CD4-positive, alpha-beta T cell treated with Interleukin-10 for 1 hour (primary cell): ENCODE measurements at places on chromosomes 5 and 9.

- DNase-seq: no peak
Observed at GRCh38 chr5:65261499-65261898, 220.2 kb downstream of the ADAMTS6 start.

DNA sequence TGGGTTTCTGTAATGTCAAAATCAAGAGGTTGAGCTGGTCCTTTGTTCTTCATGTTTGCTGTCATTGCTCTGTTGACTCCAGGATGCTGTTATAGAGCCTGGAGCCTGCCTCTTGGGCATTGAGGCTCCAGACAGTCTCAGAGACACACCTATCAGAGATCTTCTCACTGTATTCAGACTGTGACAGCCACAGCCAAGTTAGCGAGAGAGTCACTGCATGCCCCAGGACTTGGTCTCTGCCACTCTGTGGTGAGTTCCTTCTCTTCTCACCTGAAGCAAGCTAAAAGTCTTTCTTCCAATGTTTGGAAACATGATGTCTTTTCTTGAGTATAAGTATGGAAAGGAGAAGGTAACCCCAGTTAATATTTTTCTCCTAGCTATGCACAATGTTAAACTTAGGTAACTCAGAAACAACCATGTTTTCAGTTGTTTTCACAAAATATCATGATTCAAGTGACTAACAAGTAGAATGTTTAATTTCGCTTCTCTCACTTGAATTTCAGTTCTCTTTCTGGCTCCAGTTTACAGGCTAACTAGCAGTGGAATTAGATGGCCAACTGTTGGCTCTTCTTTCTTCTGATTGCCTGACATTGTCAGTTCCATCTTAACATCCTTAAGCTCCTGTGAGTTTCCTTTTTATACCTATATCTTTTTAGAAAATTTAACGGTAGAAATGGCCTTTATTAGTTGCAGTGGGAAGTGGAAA, 20.6 kb upstream of the ZFYVE16 start:
- DNase-seq: no peak

DNA sequence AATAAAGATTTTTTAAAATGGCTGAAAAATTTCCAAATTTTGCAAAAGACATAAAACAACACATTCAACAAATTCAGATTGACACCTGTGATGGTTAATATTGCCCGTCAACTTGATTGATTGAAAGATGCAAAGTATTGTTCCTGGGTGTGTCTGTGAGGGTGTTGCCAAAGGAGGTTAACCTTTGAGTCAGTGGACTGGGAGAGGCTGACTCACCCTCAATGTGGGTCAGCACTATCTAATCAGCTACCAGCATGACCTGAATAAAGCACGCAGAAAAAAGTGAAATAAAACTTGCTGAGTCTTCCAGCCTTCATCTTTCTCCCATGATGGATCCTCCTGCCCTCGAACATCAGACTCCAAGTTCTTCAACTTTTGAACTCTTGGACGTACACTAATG, 868.0 kb upstream of the CTNND2 start:
- DNase-seq: no peak

- DNase-seq: no peak
Observed at GRCh38 chr9:89721176-89721700, 116.4 kb downstream of the GADD45G start.

DNA sequence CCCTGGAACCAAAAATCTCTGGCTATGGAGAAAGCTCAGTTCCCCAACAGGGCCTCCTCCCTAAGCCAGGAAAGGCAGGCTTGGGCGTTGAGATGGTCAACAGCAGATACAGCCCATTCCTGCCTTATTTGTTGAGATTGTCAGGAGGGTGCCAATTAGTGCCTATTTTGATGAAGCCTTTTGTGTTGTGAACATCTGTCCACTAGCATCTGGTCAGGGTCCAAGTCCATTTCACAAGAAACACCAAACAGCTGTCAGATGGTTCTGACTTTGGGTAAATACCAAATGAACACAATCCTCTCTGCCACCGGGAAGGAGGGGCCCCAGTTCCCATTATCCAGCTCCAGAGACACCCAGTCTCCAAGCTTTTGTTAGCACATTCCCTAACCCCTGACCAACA, 19.9 kb downstream of the SEMA6A start:
- no peak for DNase-seq

GRCh38 chr9:76298521-76299144, 95.6 kb downstream of the RFK start:
- no peak for DNase-seq

GRCh38 chr5:67506241-67506640, 309.6 kb upstream of the CD180 start:
- DNase-seq: no peak

DNA sequence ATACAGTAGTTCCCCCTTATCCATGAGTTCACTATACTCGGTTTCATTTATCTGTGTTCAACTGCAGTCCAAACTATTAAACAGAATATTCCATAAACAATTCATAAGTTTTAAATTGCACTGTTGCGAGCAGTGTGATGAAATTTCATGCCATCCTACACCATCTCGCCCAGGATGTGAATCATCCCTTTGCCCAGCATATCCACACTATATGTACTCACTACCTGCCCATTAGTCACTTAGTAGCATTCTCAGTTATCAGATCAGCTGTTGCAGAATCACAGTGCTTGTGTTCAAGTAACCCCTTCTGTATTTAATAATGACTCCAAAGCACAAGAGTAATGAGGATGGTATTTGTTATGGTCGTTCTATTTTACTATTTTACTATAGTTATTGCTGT, 51.5 kb downstream of the SHOC1 start:
- no peak for DNase-seq

DNA sequence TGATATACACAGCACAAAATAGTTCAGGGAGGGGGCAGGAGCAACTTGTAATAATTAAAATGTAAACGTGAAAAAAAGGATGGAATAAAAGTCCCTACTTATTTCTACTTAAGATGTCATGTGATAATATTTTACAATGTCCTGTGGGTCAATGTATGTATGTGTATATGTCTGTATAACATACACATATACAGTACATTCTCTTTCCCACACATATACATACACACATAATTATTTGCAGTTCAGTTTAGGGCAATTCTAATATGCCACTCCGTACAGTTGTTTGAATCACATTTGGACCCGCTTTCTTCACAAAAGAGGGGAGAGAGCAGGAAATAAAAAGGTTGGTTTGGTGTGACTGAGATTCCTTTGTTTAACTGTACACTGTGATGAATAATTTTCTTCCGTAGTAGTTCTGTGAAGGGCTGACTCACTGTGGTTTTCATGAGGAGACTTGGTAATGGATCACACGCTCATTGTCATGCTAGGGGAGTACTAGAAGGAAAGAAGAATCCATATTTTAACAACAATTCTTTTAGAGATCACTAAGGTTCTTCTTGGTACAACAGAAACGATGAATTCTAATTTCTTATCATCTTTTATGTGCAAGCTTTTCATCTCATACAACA, 26.2 kb upstream of the ACOT12 start:
- DNase-seq: no peak

- DNase-seq: no peak
Observed at GRCh38 chr5:17796757-17797396, 162.6 kb downstream of the TAF11L14 start.

DNA sequence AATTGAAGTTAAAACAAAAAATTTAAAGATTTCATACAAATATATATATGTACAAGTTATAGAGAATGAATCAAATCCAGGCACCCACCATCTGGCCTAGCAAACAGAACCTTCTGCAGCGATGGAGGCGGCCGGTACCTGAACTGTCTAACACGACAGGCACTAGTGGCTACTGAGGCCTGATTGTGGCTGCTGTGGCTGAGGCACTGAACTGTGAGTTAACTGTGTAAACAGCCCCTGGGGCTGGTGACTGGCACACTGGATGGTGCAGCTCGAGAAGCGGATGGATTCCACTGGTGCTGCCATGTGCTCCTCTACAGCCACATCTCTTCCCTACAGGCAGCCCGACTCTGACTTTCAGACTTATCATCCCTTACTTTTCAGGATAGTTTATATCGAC, 82.4 kb downstream of the RAPGEF1 start:
- DNase-seq: no peak

DNA sequence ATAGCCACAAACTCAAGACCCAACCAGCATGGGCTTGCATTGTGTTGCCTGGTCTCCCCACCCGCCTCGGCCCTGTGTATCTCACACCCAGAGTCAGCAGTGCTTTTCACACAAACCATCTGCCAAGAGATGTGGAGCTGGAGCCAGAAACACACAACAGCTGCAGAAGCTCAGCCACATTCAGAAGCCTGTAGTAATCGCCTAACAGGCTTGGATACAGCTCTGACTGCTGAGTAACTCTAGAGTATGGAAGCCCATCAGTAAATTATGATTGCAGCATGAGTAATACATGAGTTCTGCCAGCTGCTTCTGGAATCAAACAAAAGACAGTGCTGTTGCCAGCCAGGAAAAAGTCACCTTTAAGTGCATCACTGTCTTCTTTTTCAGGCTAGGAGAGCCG, 16.0 kb downstream of the TEK start:
- DNase-seq: no peak

- DNase-seq: no peak
Observed at GRCh38 chr5:137666461-137666850, 69.4 kb downstream of the KLHL3 start.

DNA sequence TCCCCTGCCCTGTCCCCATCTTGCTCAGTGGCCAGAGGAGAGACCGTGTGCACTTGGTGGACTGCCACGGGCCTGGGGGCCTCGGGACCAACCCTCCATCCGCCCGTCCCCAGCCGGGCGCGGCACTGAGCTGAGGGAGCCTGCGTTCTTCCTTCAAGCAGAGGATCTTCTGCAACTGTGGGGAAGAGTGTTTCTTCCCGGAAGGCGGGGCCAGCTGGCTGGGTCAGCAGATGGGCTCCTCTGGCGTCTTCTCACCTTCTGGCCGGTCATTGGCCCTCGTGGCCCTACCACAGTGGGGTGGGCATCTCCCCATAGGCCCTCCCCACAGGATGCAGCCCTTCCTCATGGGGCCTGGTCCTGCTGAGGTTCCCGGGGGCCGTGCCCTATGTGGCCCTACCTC, 17.4 kb downstream of the RXRA start:
- DNase-seq: no peak

- no peak for DNase-seq
Observed at GRCh38 chr9:17742067-17742466, 163.2 kb downstream of the SH3GL2 start.

GRCh38 chr9:31153250-31153840, 1231.1 kb upstream of the ACO1 start:
- DNase-seq: peak; percentile 0

DNA sequence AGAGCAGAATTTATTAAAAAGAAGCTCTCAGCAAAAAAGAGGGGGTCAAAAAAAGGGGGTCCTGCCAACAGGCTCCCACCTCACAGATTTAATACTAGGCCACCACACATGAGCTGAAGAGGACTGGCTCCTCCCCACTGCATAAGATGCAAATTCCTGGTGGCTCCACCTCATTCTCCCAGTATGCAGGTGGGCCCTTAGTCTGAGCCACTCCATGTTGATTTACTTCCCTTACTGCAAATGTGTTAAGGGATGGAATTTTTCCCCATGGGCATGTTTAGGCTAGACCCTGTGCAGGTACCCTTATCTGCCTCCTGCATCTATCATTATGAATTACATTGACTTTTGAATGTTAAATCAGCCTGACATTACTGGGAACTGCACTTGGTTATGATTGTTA, 82.9 kb downstream of the ISOC1 start:
- DNase-seq: no peak

DNA sequence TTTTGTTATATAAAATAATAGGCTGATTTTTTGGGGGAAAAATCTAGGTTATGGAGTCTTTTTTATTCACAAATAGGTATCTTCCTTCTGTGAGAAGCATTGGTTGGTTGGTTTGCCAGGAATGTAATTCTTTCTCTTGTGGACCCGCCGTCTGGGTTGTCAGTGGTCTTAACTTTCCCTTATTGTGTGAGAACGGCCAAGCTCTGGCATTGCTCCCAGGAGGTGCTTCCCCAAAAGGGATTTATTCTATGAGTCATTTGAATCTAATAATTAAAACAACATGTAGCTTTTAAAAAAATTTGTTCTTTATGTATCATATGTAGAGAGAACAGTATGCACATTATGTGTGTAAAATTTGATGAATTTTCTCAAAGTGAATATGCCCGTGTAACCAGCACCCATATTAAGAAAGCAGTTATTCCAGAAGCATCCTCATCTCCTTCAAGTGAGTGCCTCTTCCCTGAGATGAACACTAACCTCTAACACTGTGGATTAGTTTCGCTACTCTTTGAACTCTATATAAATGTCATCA, 114.4 kb downstream of the MAST4 start:
- no peak for DNase-seq

- DNase-seq: no peak
Observed at GRCh38 chr5:36675282-36675681, 68.9 kb downstream of the SLC1A3 start.

DNA sequence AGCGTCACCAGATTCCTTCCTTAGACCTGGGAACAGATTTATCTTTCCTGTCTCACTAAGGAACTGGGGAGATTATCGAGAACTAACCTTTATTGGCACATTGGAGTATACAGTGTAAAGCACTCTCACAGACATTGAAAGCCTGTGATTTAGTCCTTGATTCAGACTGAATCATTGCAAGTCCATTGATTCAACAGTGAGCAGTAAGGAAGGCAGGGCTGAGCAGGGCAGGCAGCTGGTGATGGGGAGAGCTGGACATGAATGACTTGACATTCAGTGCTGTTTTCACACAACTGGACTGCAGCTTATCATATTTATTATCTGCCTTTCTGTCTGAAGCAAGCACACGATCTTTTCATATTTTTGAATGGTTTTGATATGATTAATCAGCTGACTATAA, 16.2 kb downstream of the ISOC1 start:
- DNase-seq: no peak

GRCh38 chr5:138831703-138832102, 43.4 kb downstream of the LRRTM2 start:
- no peak for DNase-seq

DNA sequence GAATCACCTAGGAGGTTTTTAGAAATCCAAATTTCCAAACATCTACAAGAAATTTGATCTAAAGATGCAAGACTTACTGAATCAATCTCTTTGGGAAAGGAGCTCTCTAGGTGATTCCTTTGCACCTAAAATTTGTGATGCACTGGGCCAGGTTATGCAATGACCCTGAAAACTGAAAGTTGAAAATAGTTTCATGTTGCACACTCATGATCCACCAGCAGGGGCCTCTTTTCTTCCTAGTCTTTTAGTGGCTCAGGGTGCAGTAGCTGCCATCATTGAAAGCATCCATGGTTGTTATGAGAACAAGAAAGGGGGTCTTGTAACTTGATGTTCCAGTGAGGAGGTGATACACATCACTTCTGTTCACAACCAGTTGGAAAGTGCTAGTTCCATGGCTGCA, 486.8 kb downstream of the PSAT1 start:
- DNase-seq: no peak

- DNase-seq: no peak
Observed at GRCh38 chr9:131333771-131334628, 44.5 kb downstream of the PLPP7 start.

DNA sequence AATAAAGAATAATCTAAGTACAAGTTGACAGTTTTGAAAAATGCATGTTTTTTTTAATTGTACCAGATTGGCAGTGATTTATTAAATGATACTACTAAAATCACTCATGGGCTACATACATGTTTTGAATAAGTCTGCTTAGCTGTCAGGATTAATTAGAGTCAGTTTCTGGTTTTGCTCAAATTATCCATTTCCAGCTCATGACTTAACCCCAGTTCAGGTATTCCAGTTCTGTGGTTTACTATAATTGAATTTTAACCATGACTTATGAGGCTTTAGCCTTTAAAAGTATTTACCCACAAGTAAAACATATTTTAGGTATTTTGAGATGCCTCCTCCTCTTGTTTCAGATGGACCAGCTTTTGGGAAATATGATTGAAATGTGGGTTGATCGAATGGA, 17.8 kb upstream of the LRRC70 start:
- no peak for DNase-seq
